ENCODE measurements at places on chromosomes 16 and 17.
A peak's percentile ranks its signal among the peaks of the same experiment; 100 is the strongest.

- no peak for DNase-seq
Measured at GRCh38 chr16:51383909-51384308, 232.8 kb upstream of the SALL1 start.

DNA sequence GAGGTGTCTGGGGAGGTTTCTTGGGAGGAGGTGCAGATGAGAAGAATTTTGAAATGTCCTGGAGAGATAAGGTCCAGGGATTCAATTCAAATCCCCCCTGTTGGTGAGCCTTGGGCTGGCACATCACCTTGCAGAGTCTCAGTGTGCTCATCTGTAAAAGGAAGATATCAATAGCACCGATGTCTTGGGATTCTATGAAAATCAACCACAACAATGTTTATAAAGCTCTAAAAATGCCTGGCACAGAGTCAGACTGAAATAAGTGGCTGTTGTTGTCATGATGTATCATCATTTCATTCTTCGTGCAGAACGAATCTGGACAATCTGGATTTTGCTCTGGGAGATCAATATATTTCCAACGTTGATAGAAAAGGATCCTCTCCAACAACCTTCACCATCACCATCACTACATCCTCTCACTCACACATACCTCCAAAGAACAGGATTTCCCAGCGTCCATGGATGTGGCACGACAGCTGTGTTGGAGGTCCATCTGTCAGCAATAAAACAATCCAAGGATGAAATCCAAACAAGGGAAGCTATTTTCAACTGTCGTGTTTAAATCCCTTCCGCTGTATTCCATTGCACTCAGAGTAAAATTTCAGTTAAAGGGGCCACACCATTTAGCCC lies 393.7 kb upstream of the DYNLRB2 start:
- peak; percentile 77 for DNase-seq

DNA sequence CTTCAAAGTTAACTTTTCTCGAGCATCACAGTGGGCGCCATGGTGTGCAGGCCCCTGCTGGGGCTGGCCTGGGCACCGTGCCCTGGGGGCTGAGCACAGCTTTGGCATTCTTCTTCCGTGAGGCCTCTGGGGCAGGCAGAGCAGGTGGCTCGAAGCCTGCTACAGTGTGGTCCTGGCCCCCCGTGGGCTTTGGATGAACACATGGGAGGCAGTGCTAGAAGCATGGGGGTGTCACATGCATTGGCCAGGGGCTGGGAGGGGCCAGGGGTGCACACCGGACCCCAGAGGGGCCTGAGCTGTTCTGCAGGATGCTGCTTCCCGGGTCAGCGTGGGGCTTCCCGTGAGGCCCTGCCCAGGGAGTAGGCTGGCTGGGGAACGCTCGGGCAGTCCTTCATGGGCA lies 12.1 kb upstream of the C16orf74 start:
- no peak for DNase-seq

GRCh38 chr16:27516365-27516764 lies 33.3 kb downstream of the GTF3C1 start:
- DNase-seq, result no peak

DNA sequence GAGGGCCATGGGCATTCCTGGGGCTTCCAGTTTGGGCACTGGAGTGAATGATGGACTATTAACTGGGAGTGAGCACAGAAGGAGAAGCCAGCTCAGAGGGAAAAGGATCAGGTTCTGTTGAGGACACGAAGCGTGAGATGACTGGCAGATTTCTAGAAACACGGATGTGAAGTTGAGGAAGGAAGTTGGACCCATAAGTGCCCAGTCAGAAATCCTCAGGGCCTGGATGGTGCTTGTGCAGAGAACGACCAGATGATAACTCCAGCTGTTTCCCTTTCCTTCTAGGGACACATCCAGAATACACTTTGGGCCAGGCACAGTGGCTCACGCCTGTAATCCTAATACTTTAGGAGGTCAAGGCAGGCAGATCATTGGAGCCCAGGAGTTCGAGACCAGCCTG lies 23.3 kb upstream of the ANKRD40CL start:
- DNase-seq, result no peak

- DNase-seq, result peak; percentile 64
Measured at GRCh38 chr17:8463099-8463498, 27.4 kb downstream of the NDEL1 start.
